ENCODE measurements at places on chromosomes 1 and 21.

DNA sequence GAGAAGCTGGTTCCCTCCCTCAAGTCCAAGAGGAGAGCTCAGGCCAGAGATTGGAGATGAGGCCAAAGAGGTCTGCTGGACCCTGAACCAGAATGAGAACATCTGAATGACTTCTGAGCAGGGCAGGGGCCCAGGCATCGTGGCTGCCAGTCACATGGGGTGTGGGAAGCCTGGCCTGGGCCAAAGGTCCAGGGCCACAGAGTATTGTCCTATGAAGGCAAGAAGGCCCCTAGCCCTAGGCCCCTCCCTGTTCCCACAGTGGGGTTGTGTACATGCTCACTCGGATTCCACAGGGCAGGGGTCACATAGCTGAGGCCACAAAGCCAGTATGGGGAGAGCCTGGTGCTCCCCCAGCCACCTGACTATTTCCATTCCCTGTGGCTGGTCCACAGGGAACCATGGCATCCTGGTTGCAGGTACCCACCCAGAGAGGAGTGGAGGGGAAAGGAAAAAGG is 18.5 kb upstream of the SLC1A7 start:
- no peak for DNase-seq

DNA sequence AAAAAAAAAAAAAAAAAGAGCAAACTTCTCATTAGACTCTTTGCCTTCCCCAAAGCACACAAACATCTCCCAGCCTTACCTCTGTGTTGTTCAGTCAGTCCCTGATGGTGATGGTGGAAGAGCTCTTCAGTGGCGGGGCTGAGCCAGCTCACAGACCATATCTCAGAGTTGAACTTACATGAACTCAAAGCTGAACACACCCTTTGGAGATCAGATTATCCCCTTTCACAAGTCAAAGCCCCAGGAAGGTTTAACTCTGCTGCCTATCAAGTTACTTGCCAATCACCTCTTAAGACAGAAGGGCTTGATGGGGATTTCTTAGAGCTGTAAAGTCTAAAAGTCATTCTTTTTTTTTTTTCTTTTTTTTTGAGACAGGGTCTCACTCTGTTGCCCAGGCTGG is 55.2 kb upstream of the L1TD1 start:
- DNase-seq = no peak

GRCh38 chr1:12601700-12602658 is 16.0 kb downstream of the DHRS3 start:
- DNase-seq = no peak

- no peak for DNase-seq
These were observed 1.5 kb downstream of the ENAH start for GRCh38 chr1:225651376-225651871.

GRCh38 chr1:48853006-48853405 is 76.3 kb upstream of the BEND5 start:
- no peak for DNase-seq

DNA sequence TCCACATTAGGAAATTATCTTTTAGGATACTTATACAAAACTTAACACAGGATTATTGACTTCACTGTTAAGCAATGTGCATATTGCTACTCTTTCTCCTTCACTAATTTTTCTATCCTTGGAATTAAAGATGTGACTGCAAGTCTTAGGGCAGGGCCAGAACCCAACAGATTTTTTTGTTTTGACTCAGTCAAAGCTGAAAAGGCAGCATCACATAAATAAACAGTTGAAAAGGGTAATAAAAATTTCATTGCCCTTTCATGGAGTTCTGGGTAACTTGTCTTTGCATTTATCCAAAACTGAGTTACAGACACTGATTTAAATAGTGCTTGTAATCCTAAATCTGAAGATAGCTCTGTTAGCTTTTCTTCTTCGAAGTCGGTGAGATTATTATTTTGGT is 1.9 kb upstream of the TMEM35B start:
- no peak for DNase-seq
